ENCODE measurements at places on chromosomes 3 and 15. TPM values are rescaled to one million over a fixed set of nuclear protein-coding genes. Genes with fewer than 3 reads are reported as not detected.

GRCh38 chr3:1987980-1988379 is 110.7 kb upstream of the CNTN4 start:
- no peak for DNase-seq
- no peak overlapping the region for H3K27ac ChIP-seq
- no peak overlapping the region for H3K4me3 ChIP-seq
- H3K27me3 ChIP-seq = no peaks in the 10 kb centered on the region

Gene TXNRD3
- 13.8 TPM for total RNA-seq

Gene ATP8B4
- total RNA-seq = 0.18 TPM

GRCh38 chr3:184531626-184532280 is 29.8 kb upstream of the EPHB3 start:
- peaks cover 79% of the 10 kb centered on the region for H3K27me3 ChIP-seq
- H3K4me3 ChIP-seq = no peak overlapping the region
- no peaks in the 10 kb centered on the region for H3K36me3 ChIP-seq
- H3K27ac ChIP-seq = no peak overlapping the region
- no peak for DNase-seq

- no peak overlapping the region for H3K27ac ChIP-seq
- peaks cover 6% of the 10 kb centered on the region for H3K4me1 ChIP-seq
- H3K36me3 ChIP-seq = no peaks in the 10 kb centered on the region
- no peaks in the 10 kb centered on the region for H3K27me3 ChIP-seq
Measured at GRCh38 chr3:28846971-28847478, 433.8 kb upstream of the RBMS3 start.

DNA sequence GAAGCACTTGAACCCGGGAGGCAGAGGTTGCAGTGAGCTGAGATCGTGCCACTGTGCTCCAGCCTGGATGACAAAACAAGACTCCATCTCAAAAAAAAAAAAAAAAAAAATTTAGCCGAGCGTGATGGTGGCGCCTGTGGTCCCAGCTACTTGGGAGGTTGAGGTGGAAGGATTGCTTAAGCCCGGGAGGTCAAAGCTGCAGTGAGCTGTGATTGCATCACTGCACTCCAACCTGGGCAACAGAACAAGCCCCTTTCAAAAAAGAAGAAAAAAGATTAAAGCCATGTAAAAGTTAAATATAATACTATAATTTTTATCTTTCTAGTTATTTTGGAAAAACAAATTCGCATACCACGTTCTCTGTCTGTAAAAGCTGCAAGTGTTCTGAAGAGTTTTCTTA is 61.9 kb upstream of the SKIL start:
- peaks cover 4% of the 10 kb centered on the region for H3K36me3 ChIP-seq
- no peak overlapping the region for H3K27ac ChIP-seq
- no peaks in the 10 kb centered on the region for H3K27me3 ChIP-seq
- no peak overlapping the region for H3K4me3 ChIP-seq
- H3K4me1 ChIP-seq = no peaks in the 10 kb centered on the region

DNA sequence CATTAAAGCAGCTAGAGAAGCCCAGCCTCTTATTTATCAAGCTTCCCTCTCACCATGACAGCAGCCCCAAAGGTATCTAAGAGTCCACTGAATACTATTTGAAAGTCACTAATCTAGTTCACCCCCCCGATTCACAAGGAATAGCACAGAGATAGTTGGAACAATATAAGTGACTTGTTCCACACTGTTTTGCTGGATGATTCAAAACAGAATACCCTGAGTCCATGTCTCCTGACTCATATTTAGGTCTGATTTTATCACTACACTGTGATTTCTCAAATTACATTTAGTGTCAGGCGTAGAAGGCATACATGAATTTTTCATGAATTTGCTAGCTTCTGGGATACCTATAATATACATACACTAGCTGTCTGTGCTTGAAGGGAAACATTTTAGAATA is 18.7 kb upstream of the EOGT start:
- H3K4me1 ChIP-seq = no peaks in the 10 kb centered on the region
- DNase-seq = no peak
- H3K4me3 ChIP-seq = no peak overlapping the region
- H3K36me3 ChIP-seq = peaks cover 18% of the 10 kb centered on the region
- H3K27me3 ChIP-seq = no peaks in the 10 kb centered on the region
- H3K27ac ChIP-seq = no peak overlapping the region
